ENCODE measurements at places on chromosomes 16 and 17.

GRCh38 chr16:4290236-4290830 lies 17.5 kb upstream of the TFAP4 start:
- DNase-seq = no peak

DNA sequence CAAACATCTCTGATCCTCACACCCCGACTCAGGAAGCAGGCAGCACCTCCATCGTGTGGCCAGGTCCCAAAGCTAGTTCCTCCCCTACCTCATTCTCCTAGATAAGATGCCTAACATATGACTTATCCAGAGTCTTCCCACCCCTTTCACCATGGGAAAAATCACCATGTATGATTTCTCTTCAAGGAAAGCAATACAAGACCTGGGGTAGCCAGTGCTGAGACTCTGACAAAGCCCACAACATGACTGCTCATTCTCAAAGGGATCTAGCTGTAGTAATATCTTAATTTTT lies 45.1 kb downstream of the CMTM4 start:
- DNase-seq = no peak

DNA sequence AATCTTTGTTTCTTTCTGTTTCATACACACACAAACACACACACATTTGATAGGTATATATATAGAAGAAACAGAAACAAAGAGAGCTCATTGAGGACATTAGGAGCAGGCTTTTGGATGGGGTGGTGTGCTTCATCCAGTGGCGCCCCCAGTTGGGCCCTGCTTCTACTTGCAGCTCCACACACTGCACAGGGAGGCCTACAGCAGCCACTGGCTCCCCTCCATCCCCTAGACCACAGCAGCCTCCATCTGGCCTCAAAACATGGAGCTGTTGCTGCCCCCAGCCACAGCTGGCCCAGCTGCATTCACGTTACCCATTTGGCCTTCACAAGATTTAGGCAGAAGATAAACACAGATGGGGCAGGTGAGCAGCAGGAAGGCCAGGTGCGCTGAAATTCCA lies 33.1 kb upstream of the NF1 start:
- DNase-seq = peak; percentile 43

DNA sequence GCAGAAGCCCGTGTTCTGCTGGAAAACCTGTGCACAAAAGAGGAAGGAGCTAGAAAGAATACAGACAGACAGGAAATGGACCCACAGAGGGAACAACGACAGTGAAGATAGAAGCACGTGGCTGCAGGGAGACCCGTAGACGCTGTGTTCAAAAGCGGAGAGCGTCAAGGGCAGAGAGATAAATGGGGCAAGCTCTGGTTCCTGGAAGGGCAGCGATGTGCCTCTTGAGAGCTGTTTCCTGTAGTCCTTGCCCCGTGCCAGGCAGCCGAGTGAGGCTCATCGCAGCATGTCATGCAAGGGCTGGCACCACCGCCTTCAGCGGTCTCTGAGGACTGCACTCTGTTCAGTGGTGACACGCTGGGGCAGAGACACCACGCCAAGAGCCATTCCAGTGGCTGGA lies 43.6 kb upstream of the CACNG5 start:
- no peak for DNase-seq

GRCh38 chr17:42387661-42388380 lies 421 bp downstream of the STAT3 start:
- peak; percentile 34 for DNase-seq

GRCh38 chr16:10480151-10480550 lies 94.3 kb downstream of the ATF7IP2 start:
- no peak for DNase-seq

GRCh38 chr17:57365420-57365819 lies 109.1 kb downstream of the MSI2 start:
- DNase-seq = no peak

DNA sequence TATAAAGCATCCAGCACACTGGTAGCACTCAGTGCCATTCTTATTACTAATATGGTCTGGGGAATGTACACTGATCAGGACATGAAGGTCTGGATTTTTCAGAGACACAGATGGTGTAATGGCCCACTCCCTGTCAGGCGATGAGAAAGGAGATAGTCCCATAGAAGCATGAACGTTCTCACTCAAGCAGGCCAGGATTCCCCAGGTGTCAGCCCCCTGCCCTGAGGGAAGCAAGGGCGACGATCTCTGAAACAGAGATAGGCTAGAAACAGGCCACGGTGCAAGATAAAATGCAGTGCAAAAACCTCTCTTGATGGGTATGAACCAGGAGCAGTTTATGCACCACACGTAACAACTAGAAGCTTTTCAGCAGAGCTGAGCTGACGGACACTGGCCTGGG lies 10.6 kb downstream of the PRPSAP1 start:
- DNase-seq = no peak

DNA sequence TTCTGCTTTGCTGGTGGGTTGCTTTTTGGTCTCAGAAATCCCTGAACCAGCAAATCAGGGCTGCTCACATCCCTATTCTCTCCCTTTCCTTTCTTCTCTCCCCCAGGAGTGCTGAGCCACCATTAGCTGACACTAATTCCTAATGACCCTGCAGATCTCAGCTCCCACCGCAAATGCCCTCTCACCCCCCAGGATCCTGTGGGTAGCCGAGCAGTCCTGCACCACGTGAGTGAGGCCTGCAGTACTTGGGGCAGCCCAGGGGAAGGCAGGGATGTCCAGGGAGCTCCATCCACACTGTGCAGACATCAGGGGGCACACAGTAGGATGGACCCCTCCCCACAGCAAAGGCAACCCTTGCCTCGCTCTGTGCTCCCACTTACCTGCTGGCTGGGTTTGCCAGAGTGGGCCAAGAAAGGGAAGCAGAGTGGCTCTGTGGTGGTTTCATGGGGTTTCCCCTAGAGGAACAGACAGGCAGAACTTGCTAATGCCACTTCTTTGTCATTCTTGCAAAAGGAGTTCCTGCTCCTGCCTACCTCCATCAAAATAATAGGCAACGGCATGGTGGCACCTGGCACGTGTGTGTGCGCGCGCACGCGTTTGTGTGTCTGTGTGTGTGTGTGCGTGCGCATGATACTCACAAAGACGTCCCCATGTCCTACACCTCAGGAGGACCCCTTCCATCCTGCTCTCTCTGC lies 135.6 kb downstream of the GAS7 start:
- DNase-seq = no peak

GRCh38 chr17:72118335-72119076 lies 2.3 kb upstream of the SOX9 start:
- peak; percentile 63 for DNase-seq

- DNase-seq = no peak
Observed at GRCh38 chr17:74746376-74746775, 2.1 kb upstream of the NHERF1 start.

DNA sequence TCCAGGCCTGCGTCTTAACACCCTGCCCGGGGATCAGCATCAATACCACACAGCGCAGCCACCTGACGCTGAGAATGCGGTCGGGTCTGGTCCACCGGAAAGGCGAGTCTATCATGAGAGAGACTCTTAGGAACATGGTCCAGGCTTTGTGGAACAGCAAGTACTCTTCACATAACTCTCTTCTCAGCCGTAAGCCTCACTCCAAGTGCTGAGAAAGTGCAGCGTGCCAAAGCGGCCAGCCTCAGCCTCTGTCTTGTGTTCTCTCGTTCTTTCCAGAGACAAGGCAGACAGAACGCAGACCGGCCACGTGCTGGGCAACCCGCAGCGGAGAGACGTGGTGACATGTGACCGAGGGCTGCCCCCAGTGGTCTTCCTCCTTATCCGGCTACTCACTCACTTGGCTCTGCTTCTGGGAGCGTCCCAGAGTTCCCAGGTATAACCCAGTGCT lies 34.4 kb upstream of the ENDOV start:
- no peak for DNase-seq

Measured in NAMALWA (cell line).